ENCODE measurements at places on chromosomes 7 and 10.

DNA sequence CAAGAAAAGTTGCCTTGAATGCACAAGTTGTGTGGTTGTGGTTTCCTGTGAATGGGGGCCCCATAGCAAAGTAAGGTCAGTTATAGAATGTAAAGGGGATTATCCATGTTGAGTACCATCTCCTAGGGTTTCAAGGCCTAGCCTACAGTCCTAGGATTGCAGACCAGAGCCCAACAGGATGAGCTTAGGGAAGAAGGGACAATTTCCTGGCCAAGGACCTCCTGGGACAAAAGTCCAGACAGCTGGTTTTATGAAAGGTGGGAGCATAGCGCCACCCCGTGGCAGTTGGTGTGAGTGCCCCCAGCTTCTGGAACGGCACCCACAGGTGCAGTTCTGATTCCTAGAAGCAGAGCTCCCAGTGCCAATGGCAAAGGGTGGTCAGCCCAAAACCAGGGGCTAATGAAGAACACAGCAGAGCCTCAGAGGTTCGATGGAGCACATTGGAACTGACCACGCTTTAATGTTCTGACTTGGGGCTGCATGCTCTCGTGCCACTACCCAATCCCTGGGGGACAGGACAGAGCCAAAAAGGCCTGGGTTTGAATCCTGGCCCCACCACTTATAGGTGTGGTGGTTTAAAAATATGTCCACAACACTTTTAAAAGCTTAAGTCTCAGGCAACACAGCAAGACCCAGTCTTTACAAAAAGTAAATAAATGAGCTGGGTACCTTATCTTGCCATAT is 25.8 kb upstream of the TMEM120A start:
- DNase-seq = peak; percentile 86

GRCh38 chr10:122974543-122975064 is 5.6 kb upstream of the PSTK start:
- DNase-seq = no peak

DNA sequence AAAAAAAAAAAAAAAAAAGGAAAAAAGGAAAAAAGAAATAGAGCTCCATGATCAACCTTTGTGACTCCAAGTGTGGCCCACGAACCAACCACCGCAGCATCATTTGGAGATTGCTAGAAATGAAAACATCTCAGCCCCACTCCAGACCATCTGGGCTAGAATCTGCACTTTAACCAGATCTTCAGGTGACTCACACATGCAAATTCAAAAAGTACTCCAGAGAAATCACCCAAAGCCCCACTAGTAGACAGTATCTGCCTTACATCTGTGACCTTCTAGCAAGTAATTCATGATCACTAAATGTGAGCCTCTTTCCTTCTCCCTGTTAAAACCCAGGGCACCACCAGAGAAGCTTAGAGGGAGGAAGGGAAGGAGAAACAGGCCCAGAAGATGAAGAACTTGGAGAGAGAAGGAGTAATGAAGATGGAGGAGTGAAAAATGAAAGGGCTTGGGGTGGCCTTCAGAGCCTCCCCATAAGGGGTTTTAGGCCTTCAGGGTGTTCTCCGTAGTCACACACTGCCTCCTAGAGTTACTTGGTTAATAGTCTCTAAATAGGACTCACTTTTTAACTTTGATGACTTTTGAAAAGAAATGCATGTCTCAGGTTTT is 94.0 kb downstream of the SLC37A3 start:
- peak; percentile 49 for DNase-seq

DNA sequence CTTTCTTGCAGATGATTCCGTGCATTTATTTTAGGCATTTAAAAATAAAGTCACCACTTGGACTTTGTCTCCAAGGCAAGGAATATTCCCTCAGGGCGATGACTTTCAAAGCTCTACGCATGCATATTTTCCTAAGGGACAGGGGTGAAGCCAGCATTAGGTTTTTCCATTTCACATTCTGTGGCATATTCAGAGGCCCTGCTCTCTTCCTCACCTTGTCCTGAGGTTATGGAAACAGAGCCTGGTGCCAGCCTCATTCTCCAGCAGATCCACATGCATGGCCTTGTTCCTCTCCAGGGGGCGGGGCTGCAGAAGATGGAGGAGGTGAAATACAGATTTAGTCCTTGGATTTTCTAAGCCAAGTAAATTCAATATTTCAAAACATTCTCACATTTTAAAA is 11.6 kb upstream of the LYZL1 start:
- no peak for DNase-seq

- no peak for DNase-seq
Measured at GRCh38 chr10:120972259-120972658, 121.1 kb downstream of the WDR11 start.

GRCh38 chr10:12397941-12398340 is 48.6 kb downstream of the CAMK1D start:
- no peak for DNase-seq

GRCh38 chr7:14228341-14228740 is 238.9 kb upstream of the ETV1 start:
- DNase-seq = no peak

DNA sequence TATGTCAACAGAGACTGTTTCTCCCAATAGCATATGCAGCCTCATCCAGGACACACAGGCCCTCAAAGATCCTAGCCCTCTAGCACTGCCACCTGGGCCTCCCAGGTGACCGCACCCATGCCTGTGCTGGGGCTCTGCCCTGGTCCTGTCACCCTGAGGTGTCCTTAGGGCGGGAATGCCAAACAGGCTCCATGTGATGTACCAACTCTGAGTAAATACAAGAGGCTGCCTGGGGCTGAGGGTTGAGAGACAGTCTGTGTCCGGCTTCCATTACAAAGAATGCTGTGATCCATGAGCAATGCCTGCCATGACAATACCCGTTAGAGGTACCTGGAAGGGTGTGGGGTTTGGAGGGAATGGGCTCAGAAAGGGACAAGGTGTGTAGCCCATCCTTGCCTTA is 83.0 kb upstream of the KAT6B start:
- no peak for DNase-seq

GRCh38 chr10:64086083-64086767 is 565.0 kb downstream of the REEP3 start:
- no peak for DNase-seq

DNA sequence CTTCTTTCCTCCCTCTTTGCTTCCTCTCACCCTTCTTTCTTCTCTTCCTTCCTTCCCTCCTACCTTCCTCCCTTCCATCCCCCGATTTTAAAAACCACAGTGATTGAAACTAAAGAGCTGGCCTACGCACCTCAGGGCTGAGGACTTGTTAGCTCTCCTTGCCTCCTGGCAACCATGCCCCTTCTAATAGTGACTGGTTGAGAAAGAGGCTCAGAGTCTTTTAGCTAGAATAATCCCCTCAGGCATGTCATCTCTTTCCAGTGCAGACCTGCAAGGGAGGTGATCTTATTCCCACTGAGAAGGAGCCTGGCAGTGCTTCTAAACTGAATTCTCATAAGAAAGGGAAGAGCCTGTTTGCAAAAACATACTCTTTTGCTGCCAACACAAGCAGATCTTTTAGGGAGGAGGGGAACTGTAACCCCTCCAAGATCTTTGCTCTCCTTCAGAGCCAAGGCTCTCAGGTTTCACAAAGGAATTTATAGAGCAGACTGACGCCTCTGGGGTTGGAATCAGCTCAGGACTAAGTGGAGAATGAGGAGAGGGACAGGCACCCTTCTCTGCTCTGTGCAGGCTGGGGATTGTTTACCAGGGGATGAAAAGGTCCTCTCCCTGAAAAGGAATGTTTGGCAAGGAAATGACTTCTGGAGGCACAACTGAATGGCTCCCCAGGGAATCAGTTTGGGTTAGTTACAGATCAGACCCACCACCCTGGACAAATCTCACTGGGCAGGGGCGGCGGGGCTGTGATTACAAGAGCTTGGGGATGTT is 9.4 kb upstream of the ANKRD1 start:
- DNase-seq = no peak

DNA sequence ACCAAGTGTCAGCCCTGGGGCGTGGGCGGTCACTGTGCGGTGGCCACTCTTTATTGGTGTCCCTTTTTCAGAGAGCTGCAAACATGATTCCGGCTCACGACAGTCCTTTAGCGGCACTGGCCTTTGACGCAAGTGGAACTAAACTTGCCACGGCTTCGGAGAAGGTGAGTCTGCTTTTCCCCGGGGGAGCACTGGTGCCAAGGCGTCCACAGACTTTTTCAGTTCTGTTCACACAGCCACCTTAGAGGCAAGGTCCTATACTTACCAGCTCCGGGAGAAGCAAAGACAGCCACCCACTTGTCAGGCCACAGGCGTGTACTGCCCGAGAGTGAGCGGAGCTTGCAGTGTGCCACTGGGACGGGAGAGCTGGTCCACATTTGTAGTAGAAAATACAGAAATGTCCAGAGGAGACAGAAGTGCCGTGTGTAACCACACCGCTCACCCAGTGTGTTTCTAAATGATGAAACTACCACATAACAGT is 27.9 kb downstream of the WIPI2 start:
- DNase-seq = no peak

- no peak for DNase-seq
Measured at GRCh38 chr7:46752881-46753366, 829.0 kb downstream of the TNS3 start.

GRCh38 chr10:128739930-128740329 is 613.7 kb upstream of the MKI67 start:
- DNase-seq = no peak

DNA sequence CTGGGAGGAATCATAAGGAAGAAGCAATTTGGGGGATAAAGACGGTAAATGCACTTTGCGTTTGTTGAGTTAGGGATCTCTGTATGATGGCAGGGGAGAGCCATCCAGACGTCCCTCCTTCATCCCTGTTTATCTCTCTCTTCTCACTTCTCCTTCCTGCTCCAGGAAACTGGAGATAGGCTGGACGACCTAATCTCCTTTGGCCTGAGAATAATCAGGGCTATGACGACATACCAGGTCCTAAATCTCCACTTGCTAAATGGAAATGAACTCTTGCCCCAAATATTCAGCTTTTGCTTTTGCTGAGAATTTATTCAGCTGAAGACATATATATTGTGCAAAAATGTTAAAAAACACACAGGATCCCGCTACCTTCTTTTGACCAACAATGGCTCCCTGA is 182.9 kb upstream of the INHBA start:
- DNase-seq = no peak

DNA sequence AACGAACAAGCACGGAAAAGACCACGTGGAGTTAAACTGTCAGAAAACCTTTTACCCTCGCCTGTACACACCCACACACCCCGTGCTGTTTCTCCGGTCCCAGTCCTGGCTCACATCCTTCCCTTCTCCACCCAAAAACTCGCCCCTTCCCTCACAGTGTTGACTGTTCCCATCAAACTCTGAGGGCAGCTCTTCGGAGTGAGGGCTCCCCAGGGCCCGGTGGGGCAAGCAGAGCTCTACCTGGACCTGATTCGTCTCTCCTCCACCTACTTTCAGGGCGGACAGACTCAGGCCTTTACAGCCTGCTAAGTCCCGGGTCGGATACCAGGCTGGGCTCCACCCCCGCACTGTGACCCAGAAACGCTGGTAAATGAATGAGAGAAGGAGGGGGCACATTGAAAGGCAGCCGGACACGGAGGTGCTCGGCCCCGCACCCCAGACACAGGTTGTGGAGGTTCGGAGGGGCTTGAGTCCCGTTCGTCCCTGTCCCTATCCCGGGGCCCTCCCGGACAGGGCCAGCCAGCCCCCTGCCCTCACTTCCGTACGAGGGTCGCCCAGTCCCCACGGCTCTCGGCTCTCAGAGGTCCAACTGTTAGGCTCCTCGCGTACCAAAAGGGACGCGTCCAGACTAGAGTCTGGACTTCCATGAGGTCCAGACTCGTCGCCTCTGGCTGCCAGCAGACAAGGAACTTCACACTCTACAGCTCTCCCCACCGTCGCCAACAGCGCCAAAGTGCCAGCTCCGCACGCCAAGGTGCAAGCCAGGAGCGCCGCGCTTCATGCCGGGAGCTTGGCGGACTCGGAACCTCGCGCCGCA is 31.7 kb upstream of the ASL start:
- DNase-seq = peak; percentile 53

GRCh38 chr10:73509695-73510094 is 13.9 kb upstream of the PPP3CB start:
- no peak for DNase-seq

DNA sequence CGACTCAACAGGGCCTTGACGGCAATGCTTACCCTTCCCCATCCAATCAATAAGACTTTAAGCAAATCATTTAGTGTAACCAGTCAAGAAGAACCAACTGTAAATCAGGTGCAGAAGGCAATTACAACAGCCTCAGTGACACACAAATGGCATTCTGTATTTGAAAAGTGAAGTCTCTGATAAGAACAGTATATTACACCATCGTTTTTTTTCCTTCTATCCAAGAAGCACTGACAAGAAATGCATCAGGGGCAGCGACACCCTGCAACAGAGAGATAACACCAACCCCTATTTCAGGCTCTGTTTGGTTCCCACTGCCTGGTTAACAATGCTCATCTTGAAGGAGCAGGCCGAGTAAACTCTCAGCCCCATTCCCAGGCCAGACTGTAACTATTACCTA is 204.0 kb upstream of the AOAH start:
- no peak for DNase-seq

- no peak for DNase-seq
Measured at GRCh38 chr7:40570223-40570622, 435.4 kb downstream of the SUGCT start.

- no peak for DNase-seq
Measured at GRCh38 chr7:24835643-24836042, 78.4 kb upstream of the GSDME start.

- no peak for DNase-seq
Measured at GRCh38 chr10:75654171-75654771, 222.8 kb downstream of the LRMDA start.

- no peak for DNase-seq
Measured at GRCh38 chr10:113021268-113022040, 71.4 kb downstream of the TCF7L2 start.

- no peak for DNase-seq
Measured at GRCh38 chr10:63986536-63986935, 465.3 kb downstream of the REEP3 start.

DNA sequence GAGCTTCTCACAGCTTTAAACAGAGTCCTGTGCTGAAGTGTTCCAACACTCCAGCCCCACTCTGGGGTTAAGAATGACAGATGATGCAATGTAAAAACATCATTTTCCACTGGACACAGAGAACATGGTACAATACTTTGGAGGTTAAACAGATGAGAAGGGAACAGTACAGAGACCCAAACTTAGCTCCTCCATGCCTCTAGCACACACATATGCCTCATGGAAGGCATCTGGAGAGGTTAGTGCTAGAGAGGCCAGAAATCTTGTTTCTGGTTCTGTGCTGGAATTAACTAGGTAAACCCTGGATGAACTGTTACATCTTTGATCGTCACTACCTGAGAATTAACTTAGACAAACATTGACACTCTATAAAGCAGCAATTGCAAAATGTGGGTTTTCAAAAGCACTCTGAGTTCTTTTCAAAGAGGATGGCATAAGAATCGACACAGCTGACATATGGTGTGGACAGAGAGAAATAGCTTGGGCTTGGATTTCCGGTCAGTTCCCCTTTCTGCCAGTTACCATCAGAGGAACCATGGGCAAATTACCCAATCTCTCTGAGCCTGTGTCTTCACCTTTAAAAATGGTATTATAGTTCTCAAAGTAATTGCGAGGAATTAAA is 81.9 kb downstream of the KCNMA1 start:
- DNase-seq = no peak

DNA sequence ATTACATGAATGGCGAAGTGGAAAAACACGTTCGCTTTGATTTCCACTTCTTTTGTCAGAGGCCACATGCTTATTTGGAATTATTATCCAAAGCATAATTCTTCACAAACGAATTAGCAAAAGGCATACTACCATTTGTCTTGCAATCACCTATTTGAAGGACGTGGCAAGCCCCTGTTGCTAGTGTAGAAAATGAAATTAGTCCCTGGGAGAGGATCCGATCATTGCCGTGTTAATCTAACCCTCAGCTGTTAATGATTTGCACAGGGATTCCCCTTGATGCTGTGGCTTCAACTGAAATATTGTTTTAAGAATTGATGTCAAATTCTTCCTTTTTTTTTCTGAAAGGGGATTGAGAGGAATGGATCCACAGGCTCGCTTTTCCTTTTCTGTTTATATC is 4.6 kb downstream of the AGMO start:
- DNase-seq = no peak

Measured in activated T-cell treated with anti-CD3 and anti-CD28 coated beads, Interleukin-2, amount 50 U/mL, for 48 hours (primary cell).